ENCODE measurements at places on chromosomes 16 and 17. TPM values are rescaled to one million over a fixed set of nuclear protein-coding genes. Genes with fewer than 3 reads are reported as not detected.

DNA sequence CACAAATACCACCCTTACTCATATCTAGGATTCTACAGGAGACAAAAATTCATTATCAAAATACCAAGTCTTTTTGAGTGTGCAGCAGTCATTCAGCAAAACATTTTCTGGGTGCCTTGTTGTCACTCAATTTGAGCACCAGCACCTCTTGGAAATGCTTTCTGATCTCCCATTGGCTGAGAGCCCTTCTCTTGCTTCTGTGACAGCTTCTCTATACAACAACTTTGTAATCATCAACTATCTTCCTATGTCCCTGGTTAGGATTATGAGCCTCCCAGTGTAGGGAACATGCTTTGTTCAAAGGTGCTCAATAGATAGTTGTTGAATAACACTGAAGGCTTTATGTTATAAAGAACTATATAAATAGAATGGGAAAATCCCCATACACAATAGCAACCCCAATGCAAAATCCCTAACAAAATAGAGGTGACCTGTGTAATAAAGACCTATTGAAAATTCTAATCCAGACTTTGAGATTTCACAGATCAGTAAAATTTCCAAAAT lies 10.3 kb upstream of the RAB11FIP4 start:
- no peaks in the 10 kb centered on the region for H3K27me3 ChIP-seq
- DNase-seq = no peak
- peaks cover 12% of the 10 kb centered on the region for H3K36me3 ChIP-seq
- no peak overlapping the region for H3K27ac ChIP-seq
- no peak overlapping the region for H3K4me3 ChIP-seq

GRCh38 chr16:8899709-8900317 lies 17.7 kb downstream of the LITAFD start:
- no peak overlapping the region for H3K27ac ChIP-seq
- DNase-seq = no peak
- H3K4me1 ChIP-seq = no peaks in the 10 kb centered on the region
- H3K4me3 ChIP-seq = no peak overlapping the region
- H3K36me3 ChIP-seq = peaks cover 94% of the 10 kb centered on the region

- peaks cover 18% of the 10 kb centered on the region for H3K4me1 ChIP-seq
- H3K27me3 ChIP-seq = peaks cover 37% of the 10 kb centered on the region
- H3K27ac ChIP-seq = no peak overlapping the region
- no peak overlapping the region for H3K4me3 ChIP-seq
- H3K36me3 ChIP-seq = no peaks in the 10 kb centered on the region
These were observed 3.8 kb downstream of the PMP22 start for GRCh38 chr17:15261258-15261801.

GRCh38 chr16:56355786-56356275 lies 69.5 kb downstream of the AMFR start:
- no peaks in the 10 kb centered on the region for H3K27me3 ChIP-seq
- DNase-seq = no peak
- no peak overlapping the region for H3K27ac ChIP-seq
- H3K4me1 ChIP-seq = peaks cover 15% of the 10 kb centered on the region
- peak overlapping the region; percentile 81 for H3K4me3 ChIP-seq

DNA sequence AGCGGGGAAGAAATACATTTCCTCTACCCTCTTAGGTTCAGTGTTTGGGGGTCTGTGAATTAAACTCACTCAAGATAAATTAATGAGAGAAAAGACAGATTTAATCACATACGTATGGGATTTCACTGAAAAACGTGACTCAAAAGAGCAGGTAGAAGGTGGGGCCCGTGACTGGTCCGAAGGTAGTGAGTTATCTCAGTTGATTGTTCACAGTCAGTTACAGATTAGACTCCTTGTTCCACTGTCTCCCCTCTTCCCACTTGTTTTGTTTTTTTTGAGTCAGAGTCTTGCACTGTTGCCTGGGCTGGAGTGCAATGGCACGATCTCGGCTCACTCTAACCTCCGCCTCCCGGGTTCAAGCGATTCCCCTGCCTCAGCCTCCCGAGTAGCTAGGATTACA lies 301.2 kb downstream of the SEC14L1 start:
- H3K27ac ChIP-seq = peak overlapping the region; percentile 96
- peaks cover 100% of the 10 kb centered on the region for H3K4me1 ChIP-seq
- H3K27me3 ChIP-seq = no peaks in the 10 kb centered on the region
- H3K36me3 ChIP-seq = no peaks in the 10 kb centered on the region
- no peak for DNase-seq

GRCh38 chr16:86669285-86669805 lies 91.0 kb downstream of the FOXL1 start:
- H3K36me3 ChIP-seq = no peaks in the 10 kb centered on the region
- H3K27me3 ChIP-seq = no peaks in the 10 kb centered on the region
- peaks cover 9% of the 10 kb centered on the region for H3K4me1 ChIP-seq
- no peak overlapping the region for H3K27ac ChIP-seq

Gene DDX5
- 1,222 TPM for polyA plus RNA-seq

Gene GPR142
- not detected for polyA plus RNA-seq

Gene RAPGEFL1
- polyA plus RNA-seq = not detected

Gene INPP5K
- polyA plus RNA-seq = 115 TPM

Gene ABI3
- polyA plus RNA-seq = 19.0 TPM

All from CD4-positive, CD25-positive, alpha-beta regulatory T cell (primary cell).